Hematopoietic multipotent progenitor cell treated with erythropoietin and hydrocortisone succinate and interleukin-3 and kit ligand, for 15 days (in vitro differentiated cells): ENCODE measurements at places on chromosomes 1 and 21.
A peak's percentile ranks its signal among the peaks of the same experiment; 100 is the strongest.

GRCh38 chr21:36186081-36186480, 29.5 kb downstream of the DOP1B start:
- DNase-seq, result no peak

GRCh38 chr1:11474826-11475225, 4.1 kb upstream of the DISP3 start:
- DNase-seq, result no peak

GRCh38 chr1:220579317-220579716, 51.4 kb downstream of the MARK1 start:
- no peak for DNase-seq

DNA sequence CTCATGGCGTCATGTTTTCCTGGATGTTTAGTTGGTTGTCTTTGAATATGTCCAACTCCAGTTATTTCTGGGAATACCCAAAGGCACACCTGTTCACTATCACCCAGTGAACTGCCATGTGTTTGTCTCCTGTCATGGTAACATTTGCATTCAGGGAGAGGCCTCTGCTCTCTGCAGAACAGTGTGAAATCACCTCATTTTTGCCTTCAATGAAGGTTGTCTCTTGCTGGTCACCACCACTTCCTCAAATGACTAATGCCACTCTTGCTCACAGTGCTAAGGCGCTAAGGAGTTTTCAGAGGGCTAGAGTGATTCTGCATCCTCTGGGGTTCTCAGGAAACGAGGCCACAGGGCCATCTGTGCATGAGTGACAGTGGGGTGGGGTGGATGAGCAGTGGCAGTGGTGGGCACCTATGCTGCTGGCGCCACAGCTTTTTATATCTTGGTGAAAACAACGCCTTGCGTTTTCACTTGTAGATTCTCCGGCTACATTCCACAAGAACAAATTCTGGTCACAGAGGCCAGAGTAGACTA, 60.0 kb upstream of the ATP5PO start:
- DNase-seq, result no peak

- DNase-seq, result no peak
These were observed 30.2 kb downstream of the LPAR3 start for GRCh38 chr1:84862810-84863251.

DNA sequence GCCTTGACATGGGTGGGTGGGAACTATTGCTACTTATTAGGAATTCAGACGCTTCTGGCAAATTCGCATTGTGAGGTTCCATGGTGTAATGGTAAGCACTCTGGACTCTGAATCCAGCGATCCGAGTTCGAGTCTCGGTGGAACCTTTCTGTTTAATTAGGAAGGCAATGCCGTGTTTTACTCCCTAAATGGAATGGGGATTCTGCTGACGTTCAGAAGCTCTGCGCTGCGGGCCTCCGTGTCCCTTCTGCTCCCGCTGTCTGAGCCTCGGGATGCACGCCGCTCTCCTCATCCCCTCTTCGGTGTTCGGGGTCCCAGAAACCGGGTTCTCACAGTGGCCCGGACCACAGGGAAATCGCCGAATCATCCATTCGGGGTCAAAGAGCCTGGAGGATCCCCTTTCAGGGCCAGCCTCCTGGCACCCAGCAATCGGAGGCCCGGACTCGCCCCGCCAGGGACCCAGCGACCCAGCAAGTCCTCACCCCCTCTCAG, 280.3 kb downstream of the FAM72C start:
- no peak for DNase-seq

GRCh38 chr1:205666372-205667166, 13.7 kb downstream of the SLC45A3 start:
- no peak for DNase-seq

DNA sequence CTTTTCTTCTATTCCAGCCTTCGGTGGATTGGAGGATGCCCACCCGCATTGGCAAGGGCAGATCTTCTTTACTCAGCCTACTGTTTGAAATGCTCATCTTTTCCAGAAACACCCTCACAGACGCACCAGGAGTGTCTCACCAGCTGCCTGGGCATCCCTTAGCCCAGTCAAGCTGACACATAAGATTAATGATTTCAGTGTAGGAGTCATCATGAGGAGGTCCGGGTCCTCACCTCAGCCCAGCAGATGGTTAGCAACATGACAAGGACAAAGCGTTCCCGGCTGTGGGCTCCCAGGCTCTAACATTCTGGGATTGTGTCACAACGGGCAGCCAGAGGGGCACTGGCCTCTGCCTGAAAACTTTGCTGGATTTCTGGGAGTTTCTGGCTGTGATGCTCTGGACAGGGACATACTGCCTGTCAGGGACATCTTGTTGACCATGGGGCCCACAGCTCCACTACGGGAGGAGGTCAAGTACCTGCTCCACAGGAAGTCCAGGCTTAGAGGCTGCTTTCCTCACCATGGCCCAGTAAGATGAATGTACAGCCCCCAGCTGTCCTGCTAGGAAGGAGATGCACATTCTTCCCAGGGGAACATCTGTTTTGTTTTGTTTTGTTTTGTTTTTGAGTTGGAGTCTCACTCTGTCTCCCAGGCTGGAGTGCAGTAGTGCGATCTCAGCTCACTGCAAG, 204.0 kb upstream of the COA6 start:
- DNase-seq, result no peak

- DNase-seq, result no peak
These were observed 92.3 kb upstream of the NFIA start for GRCh38 chr1:60989749-60990713.

DNA sequence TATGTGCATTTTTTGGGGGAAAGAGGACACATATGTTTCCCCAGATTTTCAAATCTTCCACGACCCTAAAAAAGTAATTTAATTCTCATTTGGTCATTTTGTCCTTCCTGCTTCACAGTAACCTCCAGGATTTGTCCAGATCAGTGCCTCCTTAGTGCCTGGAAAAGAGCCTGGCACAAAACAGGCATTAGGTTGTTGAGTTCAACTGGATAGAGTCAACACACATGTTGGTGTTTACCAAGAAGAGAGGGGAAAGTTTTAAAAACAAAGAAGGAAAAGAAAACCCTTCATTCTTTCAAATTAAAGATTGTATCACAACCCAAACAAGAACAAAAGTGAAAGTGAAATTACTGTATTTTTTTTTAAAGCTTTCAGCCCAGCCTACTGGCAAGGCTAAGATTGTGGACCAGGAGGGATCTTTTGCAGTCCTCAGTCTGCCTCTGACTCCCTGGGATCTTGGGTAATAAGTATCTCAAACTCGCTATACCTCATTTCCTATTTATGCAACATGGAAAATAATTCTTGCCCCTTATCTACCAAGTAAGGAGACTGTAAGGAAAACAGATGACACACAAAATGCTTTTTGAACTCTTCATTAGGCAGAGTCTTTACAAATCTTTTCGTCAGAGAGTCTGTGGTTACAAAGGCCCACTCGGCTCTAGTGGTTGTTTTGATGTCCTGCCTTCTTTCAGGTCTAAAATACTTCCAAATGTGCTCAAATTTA, 57.8 kb downstream of the ZNF281 start:
- DNase-seq, result peak; percentile 7

- no peak for DNase-seq
These were observed 4.7 kb downstream of the MYSM1 start for GRCh38 chr1:58695206-58695605.

- no peak for DNase-seq
These were observed 4.4 kb upstream of the C2CD2 start for GRCh38 chr21:41957991-41958766.

- peak; percentile 65 for DNase-seq
These were observed 18.9 kb upstream of the ZNF683 start for GRCh38 chr1:26391450-26391849.

DNA sequence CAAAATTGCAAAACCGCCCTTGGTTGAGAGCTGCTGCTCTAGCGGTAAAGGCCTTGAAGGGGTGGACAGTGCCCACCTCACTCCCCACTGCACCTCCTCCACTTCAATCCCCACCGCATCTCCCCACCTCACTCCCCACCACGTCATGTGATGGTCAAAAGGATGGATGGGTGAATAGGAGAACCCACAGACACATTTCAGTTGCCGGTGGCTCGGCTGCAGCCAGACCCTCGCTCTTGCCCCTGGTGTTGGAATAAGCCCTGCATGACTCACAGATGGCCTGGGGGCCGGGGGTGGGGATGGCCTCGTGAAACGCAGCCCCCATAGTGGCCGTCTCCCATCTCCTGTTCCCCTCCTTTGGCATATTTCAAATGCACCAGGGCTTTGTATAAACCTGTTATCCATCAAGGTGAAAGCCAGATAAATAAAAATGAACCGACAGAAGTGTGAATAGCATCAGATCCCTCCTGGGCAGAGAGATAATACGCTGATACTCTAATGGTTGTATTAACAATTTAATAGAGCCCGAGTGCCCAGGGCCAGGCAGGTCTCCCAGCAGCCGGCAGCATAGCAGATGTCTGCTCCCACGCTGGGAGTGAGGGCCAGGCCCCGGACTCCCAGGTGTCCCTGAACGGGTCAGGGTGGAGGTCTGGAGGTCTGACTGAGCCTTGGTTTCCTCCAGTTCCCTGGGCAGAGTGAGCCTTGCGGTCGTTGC, 300.3 kb downstream of the NPHP4 start:
- DNase-seq, result no peak

GRCh38 chr1:10471411-10472219, 714 bp downstream of the DFFA start:
- DNase-seq, result no peak

- no peak for DNase-seq
These were observed 293.2 kb upstream of the SGIP1 start for GRCh38 chr1:66240491-66241484.

GRCh38 chr1:92876351-92876750, 44.5 kb downstream of the RPL5 start:
- DNase-seq, result no peak

GRCh38 chr1:145773423-145773822, 50.5 kb downstream of the RNF115 start:
- DNase-seq, result no peak

DNA sequence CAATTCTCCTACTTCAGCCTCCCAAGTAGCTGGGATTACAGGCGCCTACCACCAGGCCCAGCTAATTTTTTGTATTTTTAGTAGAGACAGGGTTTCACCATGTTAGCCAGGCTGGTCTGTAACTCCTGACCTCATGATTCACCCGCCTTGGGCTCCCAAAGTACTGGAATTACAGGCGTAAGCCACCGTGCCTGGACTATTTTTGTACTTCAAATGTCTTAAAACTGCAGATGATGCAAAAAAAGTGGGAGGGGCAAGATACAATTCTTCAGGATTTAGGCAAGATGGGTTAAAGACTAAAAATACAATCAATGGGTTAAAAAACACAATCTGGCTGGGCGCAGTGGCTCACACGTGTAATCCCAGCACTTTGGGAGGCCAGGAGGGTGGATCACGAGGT, 4.7 kb downstream of the SCAF4 start:
- DNase-seq, result no peak

DNA sequence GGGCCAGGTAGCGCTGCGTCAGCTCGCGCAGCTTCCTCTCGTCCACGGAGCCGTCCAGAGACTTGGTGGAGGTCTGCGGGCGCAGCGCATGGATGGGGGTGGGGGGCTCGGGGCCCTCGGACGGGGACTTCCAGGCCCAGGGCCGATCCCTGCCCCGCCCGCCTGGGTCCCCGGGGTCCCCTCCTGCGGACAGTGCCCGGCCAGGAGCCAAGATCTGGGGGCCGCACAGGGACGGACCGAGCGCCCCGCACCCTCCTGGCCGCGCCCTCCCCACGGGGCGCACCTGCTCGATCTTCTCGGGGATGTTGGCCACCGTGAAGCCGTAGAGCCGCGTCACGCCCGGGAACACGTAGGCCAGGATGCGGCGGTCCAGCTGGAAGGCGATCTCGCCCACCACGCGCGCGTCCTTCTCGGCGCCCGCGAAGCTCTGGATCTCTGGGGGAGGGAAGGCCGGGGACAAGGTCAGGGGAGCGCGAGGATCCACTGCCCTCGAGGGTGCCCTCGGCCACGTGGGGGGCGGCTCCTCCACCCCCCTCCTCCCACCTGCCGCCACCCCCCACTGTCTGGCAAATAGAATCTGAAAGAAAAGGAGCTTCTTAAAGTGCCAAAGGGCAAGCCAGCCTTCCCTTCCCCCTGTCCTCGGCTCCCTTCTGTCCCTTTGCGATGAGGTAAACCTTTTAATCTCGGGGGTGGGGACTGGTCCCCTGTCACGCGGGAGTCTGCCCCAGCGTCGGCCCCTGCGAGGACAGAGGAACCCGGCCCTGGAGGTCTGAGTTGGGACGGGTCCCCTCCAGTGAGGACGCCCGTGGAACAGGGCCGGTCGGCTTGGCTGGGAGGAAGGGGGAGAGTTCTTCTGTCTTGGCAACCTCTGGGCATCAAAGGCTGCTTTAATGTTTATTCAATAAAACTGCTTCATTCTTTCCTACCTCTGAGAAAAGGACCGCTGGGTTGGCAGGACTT, 6.5 kb upstream of the FTCD start:
- DNase-seq, result no peak

DNA sequence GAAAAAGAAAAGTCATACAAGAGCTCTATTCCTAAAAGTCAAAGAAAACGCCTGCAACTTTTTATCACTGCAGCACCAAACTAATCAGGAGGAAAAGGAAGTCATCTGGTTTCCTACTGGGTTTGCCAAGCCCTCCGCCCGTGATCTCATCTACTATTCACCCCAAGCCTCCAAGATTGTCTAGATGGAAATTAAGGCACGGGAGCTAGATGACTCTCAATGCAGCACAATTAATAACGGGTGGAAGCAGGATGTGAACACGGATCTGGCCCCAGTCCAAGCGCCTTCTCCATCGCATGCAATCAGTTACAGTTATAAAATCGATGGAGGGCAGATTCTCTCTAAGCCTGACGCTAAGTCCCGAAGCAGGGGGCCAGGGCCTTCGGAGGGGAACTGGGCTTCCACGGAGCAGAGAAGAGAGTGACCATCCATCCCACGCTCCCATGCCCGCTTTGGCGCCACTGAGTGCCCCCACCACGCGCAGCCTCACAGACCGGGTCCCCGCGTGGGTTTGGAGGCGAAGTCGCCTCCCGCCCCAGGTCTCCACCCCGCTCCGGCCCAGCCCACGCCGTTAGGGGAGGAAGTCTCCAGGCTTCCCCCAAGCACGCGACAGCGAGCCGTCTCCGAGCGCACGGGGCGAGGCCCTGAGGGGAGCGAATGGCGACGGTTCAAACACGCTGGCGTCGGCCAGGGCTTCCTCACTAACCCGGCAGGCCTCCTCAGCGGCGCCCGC, 1.8 kb downstream of the HSF2BP start:
- DNase-seq, result no peak

- no peak for DNase-seq
These were observed 33.3 kb downstream of the FOXD2 start for GRCh38 chr1:47471163-47471562.

DNA sequence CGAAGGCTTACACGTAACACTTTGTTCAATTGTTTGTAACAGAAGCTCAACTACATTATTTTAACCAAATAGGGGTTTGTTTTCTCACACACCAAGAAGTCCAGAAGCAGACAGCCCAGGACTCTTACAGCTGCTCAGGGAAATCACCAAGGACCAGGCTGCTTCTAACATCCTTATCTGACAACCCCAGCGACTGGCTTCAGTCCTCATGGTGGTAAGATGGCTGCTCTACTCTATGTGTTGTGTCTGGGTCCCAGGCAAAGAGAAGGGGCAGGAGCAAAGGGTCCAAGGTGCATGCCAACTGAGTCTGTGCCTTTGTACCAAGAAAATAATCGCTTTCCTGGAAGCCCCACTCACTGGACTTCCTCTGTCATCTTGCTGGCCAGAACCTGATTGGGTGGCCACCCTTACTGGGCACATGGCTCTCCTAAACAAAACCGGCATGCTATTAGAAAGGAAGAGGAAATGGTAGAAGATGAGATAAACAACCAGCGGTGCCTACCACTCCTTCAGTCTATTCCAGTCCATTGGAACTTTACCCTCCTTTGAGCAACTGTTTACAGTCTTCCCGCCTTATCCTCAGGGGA, 34.1 kb upstream of the LRRC8D start:
- DNase-seq, result peak; percentile 62

GRCh38 chr1:234258071-234258470, 115.2 kb upstream of the COA6 start:
- DNase-seq, result no peak
